ENCODE measurements at places on chromosomes 7 and 10. TPM values are rescaled to one million over a fixed set of nuclear protein-coding genes. Genes with fewer than 3 reads are reported as not detected.
A peak's percentile ranks its signal among the peaks of the same experiment; 100 is the strongest.

KLLN gene
- polyA plus RNA-seq, result 0.10 TPM

DNA sequence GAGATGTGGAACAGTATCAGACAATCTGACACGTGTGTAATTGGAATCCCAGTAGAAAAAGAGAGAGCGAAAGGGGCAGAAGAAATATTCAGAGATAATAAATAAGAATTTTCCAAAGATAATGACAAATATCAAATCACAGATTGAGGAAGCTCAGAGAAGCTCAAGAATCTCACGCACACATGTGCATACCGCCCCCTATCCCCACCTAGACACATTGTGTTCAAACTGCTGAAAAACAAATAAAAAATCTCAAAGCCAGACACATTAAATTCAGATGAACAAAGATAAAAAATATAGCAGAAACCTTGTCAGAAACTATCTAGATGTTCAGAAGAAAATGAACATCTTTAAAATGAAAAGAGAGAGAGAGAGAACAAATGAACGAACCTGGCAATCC, 17.2 kb downstream of the SFR1 start:
- no peak for DNase-seq

MSMB gene
- not detected for polyA plus RNA-seq

GRCh38 chr7:49038821-49039358, 114.5 kb downstream of the CDC14C start:
- DNase-seq, result no peak

DNA sequence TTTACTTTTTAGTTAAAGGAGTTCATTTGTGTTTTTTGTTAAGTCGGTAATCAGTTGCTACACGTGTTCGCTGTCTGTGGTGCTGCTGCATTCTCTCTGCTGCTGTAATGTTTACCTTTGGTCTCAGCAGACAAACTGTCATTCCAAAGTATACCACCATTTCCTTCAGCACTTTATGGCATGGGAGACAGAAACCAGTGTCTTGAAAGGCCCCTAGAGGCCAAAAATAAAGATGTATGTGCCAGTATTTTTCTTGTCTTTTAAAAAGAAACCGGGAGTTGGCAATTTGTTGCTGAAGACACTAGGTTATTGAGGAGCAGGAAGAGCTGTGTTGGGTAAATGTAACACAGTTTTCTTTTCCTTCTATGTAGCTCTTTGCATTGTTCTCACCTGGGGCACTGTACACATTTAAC, 24.1 kb downstream of the ZNF92 start:
- DNase-seq, result no peak

- DNase-seq, result no peak
These were observed 364.7 kb upstream of the NFE2L3 start for GRCh38 chr7:25787336-25787735.

JCAD gene
- 0.10 TPM for polyA plus RNA-seq

CREB5 gene
- polyA plus RNA-seq, result 4.3 TPM

GDF10 gene
- polyA plus RNA-seq, result not detected

DNA sequence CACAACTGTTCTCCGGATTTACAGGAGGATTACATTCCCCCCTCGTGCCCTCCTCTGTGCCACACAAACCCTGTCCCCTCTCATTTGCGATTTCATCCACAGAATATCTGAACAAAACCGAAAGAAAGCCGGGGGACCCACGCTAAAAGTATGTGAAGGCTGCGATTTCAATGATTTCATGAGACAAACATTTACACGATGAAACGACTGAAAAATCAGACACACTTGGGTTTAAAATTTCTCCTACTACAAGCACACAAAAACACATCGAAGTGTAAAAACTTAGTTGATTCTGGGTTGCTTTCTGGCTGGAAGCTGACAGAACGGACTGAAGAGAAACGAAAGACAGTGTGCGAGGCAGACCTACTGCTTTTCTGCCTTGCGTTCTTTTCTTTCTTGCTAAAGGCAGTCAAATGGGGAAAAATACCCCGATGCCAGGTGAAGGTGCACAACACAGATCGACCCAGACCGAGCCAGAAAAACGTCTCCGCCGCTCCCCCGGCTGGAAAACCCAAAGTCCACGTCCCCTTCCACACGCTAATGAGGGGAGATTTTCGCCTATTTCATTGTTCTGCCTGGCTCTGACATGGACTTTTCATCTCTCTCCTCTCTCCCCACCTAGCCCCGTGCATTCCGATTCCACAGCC, 1.2 kb downstream of the HIPK2 start:
- no peak for DNase-seq

- no peak for DNase-seq
These were observed 507.3 kb upstream of the GALNT17 start for GRCh38 chr7:70624500-70625103.

CFAP58 gene
- polyA plus RNA-seq, result 0.82 TPM

- DNase-seq, result no peak
These were observed 28.9 kb downstream of the ZNF25 start for GRCh38 chr10:37947526-37947925.

UPK3B gene
- polyA plus RNA-seq, result 7.5 TPM

GSTO2 gene
- polyA plus RNA-seq, result 42.7 TPM

SPDYE2B gene
- polyA plus RNA-seq, result not detected

- no peak for DNase-seq
These were observed 159.1 kb downstream of the SRPK2 start for GRCh38 chr7:105229641-105230040.

CPED1 gene
- 0.72 TPM for polyA plus RNA-seq

SUN3 gene
- polyA plus RNA-seq, result not detected

DNA sequence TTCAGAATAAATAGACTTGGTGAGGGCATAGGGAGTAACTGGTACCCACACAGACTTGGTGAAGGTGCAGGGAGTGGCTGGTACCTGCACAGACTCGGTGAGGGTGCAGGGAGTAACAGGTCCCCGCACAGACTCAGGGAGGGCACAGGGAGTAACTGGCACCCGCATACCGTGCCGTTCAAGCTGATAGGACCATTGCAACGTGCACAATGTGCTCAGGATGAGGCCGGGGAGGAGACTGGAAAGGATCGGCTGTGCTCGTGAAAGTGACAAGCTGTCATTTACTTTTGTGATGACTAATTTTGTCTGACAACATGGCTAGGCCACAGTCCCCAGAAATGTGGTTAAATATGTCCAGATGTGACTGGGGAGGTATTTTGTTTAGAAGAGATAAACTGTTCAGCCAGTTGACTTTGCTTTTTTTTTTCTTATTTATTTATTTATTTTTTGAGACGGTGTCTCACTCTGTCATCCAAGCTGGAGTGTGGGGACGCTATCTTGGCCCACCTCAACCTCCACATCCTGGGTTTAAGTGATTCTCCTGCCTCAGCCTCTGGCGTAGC, 76.2 kb upstream of the NMT2 start:
- DNase-seq, result no peak

DNA sequence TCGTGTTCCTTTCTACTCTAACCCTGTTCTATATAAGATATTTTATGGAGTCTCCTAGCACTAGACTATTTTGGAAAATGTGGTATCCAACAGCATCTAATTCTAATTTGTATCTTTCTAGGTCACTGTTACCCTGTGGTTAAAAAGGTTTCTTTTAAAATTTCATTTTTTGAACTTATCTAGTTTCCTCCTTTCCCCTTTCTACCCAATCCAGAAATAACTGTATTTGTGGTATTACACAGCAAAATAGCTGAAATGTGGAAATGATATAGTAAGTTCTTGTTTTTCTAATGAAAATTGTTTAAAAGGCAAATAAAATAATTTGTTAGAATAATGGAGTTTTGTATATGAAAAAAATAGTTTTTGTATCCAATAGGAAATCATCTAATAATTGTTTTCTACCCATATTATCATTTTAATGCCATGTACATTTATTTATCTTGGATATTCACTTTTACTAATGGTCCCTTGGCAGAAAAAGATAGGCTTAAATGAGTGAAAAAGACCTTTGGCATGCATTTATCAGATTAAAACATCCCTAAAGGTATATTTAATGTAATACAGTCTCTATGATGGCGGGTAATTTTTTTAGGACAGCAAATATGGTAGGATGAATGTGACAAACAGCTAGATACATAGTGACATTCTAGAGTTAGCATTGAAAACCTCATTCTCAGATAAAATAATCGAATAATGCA, 175.5 kb upstream of the PLXDC2 start:
- no peak for DNase-seq

DNA sequence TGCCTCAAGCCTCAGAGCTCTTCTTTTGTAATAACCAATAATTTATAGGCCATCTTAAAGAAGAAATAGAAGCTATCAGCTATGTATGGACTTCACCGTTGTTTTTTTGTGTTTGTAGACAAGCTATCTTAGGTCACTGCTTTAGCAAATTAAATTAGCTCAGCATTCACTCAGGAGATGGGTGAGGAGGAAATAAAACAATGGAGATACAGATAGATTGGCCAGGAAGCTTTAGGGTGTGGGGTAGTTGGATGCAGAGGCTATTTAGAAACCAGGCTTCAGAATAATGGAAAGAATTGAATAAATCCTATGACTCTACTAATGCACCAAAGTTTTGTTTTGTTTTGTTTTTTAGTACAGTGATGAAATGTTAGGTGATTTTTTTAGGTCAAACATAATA, 66.1 kb downstream of the MDFIC start:
- DNase-seq, result no peak

DNA sequence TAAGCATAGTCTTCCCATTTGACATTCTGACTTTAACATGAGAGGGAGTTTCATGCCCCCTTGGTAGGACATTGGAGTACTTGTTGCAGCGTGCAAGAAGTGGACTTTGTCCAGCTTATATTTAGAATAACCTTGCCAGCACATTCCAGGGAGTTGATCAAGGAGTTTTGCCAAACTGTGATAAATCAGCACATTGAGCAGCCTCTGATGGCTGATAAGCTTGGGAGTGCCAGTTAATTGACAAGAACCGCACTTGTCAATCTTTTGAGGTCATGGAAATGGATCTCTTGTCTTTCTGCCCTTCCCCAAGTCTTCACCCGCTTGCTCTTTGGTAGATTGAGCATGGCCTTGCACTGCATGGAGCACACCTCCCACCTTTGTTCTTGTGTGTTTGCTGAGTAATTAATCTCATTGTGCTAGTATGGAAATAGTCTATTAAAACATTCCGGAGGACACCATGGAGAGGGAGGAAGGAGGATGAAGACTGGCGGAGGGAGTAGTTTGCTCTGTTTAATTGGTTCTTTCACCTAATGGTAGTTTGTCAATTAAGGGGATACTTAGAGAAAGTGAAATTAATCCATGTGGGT, 668.5 kb upstream of the GALNT17 start:
- no peak for DNase-seq

GRCh38 chr10:7491230-7491629, 80.4 kb upstream of the SFMBT2 start:
- DNase-seq, result no peak

GRCh38 chr7:85119934-85120333, 66.9 kb downstream of the SEMA3D start:
- no peak for DNase-seq

DNA sequence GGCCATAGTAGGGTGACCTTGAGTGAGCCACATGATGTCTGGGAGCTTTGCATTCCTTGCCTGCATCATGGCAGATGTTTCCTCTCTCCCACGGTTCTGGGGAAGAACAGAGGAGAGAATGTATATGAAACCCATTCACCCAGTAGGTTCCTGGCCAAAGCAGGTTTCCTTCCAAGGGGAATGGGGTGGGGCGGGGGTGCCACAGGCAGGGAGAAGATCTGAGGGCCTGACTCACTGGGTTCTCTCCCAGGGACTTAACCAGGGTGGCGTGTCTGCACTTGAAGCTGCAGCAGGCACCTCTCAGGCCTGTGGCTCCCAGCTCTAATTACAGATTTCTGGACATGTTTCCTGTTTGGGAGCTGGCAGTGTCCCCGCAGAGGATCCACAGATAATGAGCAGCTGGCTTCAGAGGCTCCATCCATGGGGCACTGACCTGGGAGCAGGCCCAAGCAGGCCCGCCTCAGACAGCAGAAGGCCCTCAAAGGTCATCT, 50.2 kb upstream of the ZMIZ1 start:
- DNase-seq, result peak; percentile 65

GAD2 gene
- not detected for polyA plus RNA-seq

- no peak for DNase-seq
These were observed 122.1 kb downstream of the NKX6-2 start for GRCh38 chr10:132663666-132664365.

WNT8B gene
- not detected for polyA plus RNA-seq

DNA sequence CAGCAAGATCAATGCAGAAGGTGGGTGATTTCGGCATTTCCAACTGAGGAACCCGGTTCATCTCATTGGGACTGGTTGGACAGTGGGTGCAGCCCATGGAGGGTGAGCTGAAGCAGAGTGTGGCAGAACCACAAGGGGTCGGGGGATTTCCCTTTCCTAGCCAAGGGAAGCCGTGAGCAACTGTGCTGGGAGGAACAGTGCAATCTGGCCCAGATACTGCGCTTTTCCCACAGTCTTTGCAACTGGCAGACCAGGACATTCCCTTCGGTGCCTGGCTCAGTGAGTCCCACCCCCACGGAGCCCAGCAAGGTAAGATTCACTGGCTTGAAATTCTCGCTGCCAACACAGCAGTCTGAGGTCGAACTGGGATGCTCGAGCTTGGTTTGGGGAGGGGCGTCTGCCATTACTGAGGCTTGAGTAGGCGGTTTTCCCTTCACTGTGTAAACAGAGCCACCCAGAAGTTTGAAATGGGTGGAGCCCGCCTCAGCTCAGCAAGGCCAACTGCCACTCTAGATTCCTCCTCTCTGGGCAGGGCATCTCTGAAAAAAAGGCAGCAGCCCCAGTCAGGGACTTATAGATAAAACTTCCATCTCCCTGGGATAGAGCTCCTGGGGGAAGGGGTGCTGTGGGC, 58.6 kb upstream of the SLC26A5 start:
- DNase-seq, result no peak

CYP3A5 gene
- 4.5 TPM for polyA plus RNA-seq

DNA sequence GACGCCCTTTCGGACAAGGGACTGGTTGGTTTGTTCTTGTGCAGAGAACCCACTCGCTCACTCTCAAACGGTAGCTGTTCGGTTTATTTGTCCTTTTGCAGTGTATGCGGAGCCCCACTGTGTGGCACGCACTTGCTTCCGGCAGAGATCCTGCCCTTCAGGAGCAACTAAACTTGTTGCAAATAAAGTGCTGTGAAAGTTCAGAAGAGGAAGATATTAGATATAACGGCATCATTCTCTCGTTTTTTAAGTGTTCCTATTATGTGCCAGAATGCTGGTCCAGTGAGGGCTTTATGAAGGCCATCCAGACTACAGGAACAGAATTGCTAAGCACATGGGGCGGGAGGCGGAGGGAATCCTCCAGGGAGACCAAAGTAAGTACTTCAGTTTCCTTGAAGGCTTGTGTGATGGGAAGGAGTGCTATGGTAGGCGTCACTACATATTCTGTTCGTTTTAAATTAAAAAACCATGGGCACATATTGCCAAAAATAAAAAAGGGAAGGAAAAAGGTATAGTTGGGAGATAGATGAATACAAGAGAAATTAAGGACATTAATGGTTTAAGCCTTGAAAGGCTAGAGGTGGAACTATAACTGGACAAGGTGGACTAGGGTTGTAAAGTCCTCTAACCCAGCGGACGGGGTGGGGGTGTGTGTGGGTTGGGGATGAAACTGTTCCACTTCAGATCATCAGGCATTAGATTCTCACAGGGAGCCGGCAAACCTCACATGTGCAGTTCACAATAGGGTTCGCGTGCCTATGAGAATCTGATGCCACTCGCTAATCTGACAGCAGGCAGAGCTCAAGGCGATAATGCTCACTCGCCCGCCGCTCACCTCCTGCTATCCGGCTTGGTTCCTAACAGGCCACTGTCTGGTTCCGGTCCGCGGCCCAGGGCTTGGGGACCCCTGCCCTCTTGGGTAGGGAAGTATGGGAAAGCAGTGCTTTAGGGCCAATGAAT, 704 bp upstream of the ERLIN1 start:
- no peak for DNase-seq

Measured in keratinocyte (primary cell).